Dermis blood vessel endothelial cell (primary cell): ENCODE measurements at places on chromosomes 7 and 10. TPM values are rescaled to one million over a fixed set of nuclear protein-coding genes. Genes with fewer than 3 reads are reported as not detected.

AMZ1 gene
- under 0.01 TPM in 2 replicates for total RNA-seq

GRCh38 chr10:69880301-69881081, 78.8 kb downstream of the COL13A1 start:
- DNase-seq: no peak

- peak; percentile 96 for DNase-seq
Measured at GRCh38 chr7:50962962-50963374, 180.3 kb upstream of the GRB10 start.

DNA sequence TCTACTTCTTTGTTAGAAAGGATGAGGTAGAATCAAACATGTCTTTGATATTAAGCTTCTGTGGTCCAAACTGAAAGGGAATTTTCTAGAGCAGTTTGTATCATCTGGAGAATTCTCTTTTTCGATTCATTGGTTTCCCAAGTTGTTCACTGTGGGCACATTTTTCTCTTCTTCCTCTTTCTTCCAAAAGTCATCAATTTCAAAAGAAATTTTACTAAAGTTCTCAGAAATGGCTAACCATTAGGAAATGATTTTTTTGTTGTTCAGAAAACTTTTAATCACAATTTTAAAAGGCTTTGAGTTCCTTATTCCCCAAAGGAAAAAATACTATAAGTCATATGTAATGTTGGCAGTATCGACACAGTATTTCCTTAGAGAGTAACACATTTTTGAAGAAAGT, 28.3 kb upstream of the CCDC6 start:
- DNase-seq: no peak

DNA sequence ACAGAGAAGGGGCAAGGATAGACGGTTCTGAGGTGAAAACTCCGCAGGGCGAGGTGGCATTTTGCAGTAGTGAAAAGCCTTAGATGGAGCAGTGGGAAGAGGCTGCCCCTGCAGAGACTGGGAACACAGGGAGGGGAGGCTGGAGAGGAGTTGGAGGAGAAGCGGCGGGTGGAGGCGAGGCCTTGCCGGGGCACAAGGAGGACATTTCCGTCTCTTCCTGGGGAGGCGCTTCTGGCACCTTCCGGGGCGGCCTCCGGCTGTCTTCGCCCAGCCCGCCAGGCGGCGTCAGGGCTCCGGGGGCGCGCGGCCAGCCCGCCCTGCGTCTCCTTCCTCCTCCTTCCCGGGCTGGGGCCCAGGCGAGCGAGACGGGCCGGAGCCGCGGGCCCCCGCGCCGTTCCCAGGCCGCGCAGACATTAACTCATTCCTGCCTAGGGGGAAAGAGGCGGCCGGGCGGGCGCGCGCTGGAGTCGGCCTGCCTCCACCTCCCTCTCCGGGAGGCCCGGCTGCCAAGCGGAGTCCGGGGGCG, 42.7 kb downstream of the LDB3 start:
- DNase-seq: peak; percentile 46

RBM20 gene
- 4.6 and 5.3 TPM in 2 replicates for total RNA-seq

FGFBP3 gene
- total RNA-seq: 0.34 and 0.56 TPM in 2 replicates

- no peak for DNase-seq
Measured at GRCh38 chr7:83739527-83739926, 90.6 kb upstream of the SEMA3E start.

NAT16 gene
- not detected in 2 replicates for total RNA-seq

POLR2J3 gene
- 25.5 and 36.4 TPM in 2 replicates for total RNA-seq

DNA sequence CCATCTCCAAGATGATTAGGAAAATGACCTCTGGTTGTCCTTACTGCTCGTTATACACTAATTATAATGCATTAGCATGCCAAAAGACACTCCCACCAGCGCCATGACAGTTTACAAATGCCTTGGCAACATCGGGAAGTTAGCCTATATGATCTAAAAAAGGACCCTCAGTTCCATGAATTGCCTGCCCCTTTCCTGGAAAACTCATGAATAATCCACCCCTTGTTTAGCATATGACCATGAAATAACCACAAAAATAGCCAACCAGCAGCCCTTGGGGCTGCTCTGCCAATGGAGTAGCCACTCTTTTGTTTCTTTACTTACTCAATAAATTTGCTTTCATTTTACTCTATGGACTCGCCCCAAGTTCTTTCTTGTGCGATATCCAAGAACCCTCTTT, 41.6 kb upstream of the KCNMA1 start:
- DNase-seq: no peak

GRCh38 chr7:151482883-151483710, 36.6 kb downstream of the RHEB start:
- no peak for DNase-seq

- no peak for DNase-seq
Measured at GRCh38 chr7:150797661-150798060, 2.5 kb downstream of the TMEM176B start.

RET gene
- total RNA-seq: 1.0 and 1.2 TPM in 2 replicates

GRCh38 chr10:7133278-7133677, 277.6 kb downstream of the SFMBT2 start:
- DNase-seq: no peak

- no peak for DNase-seq
Measured at GRCh38 chr7:16211402-16211925, 209.9 kb downstream of the CRPPA start.

GRCh38 chr7:133470-133869, 58.9 kb upstream of the FAM20C start:
- no peak for DNase-seq

DNA sequence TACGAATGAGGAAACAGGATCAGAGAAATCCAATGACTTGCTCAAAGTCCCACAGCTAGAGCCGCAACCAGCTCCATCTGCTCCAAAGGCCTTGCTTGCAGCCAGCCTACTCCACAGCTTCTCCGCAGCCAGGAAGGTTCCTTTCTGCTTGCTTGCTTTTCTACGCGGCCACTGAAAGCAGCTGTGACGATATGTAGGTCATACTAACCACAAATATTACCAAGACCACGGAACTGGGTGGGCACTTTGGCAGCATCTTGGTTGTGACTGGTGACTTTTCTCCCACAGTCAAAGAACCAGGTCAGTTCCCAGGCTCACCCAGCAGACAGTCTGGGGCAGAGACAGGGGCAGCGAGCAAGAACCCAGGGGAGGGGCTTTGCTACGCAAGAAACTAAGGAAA, 86.4 kb downstream of the FAM53B start:
- DNase-seq: no peak

- no peak for DNase-seq
Measured at GRCh38 chr7:27944643-27945042, 204.7 kb downstream of the TAX1BP1 start.
